Activated CD4-positive, alpha-beta T cell treated with anti-CD3 and anti-CD28 coated beads, Interleukin-2, amount 50 U/mL, for 48 hours (primary cell): ENCODE measurements at places on chromosomes 16 and 17.

DNA sequence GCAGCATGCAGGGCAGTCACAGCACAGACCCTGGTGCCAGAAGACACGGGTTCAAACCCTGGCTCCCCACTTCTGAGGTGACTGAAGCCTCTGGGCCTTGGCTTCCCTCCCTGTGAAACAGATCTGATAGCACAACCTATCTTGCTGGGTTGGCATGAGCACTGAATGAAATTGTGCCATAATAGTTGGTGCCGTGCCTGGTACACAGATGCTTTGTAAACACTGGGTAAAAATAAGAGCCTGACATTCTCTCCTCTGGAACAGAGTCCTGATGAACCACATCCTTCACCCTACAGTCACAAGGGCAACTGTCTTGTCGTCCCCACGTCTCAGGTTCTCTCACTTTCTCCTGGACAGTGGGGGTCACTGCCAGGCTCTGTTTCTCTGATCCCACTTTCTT, 35.7 kb downstream of the NOS2 start:
- no peak for DNase-seq

- DNase-seq = peak; percentile 40
These were observed 994 bp downstream of the PITPNA start for GRCh38 chr17:1561420-1562175.

- peak; percentile 60 for DNase-seq
These were observed 1.3 kb downstream of the HGS start for GRCh38 chr17:81685108-81685507.

GRCh38 chr17:15269780-15270089, 4.6 kb upstream of the PMP22 start:
- DNase-seq = no peak

DNA sequence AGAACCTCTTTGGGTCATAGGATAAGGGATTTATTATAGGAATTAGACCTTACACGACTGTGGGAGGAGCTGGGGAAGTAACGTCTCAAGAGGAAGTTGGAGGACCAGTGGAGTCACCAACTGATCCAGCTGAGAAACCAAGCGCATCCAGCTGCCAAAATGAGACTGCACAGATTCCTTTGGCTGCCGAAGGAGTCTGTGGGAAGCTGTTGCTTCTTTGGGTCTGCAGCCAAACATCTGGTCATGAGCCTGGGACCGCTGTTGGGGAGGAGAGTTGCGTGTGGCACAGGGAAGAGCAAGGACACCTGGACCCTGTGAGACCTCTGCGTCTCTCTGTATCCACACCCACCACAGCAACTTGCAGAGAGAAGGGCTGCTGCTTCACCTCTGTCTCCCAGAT, 2.4 kb upstream of the NACA2 start:
- no peak for DNase-seq

- DNase-seq = no peak
These were observed 17.2 kb downstream of the CTRB2 start for GRCh38 chr16:75189638-75190245.

- DNase-seq = no peak
These were observed 19.0 kb upstream of the JPT2 start for GRCh38 chr16:1659031-1659430.

DNA sequence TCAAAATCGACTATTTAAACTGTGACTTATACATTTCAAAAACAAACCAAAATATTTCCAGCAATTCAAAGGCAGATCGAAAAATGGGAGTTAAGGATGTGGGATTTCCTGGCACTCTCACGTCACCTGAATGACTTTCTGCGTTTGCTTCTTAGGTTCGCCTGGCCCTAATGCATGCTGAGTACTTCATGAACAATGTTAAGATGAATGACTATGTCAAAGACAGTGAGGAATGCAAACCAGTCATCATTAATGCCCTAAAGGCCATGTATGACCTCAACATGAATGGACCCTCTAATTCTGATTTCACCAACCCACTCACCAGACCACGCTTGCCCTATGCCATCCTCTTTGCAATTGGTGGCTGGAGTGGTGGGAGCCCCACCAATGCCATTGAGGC, 7.3 kb downstream of the KLHL10 start:
- DNase-seq = no peak

DNA sequence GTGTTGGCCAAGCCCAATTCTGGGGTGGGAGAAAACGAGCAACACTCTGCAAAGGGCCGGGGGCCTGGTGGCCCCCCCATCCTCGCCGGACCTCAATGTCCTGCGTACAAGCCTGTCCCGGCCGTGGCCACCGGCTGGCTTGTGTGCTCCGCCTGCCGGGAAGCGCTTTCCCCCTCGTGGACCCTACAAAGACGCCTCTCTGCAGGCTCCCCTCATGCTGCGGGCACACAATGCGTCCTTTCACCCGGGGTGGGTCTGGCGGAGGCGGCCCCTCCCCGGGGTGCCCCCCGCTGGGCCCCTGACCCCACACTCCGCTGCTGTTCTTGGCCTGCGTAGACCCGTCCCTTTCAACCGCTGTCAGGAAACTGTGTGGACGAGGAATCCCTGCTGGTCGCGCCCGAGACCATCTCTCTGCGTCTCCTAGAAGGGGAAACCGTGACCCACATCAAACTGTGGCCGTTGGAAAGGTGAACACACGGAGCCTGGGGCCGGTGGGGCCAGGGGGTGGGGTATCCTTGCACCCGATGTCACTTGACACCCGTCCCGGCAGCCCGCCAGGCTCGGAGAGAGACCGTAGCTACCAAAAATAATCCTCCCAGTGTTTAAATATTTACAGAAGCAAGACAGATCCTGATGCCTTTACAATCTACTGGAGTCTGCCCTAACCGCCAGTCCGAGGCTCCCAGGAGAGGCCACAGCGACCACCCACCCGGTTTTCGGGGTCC, 43.6 kb downstream of the TBC1D16 start:
- DNase-seq = no peak

DNA sequence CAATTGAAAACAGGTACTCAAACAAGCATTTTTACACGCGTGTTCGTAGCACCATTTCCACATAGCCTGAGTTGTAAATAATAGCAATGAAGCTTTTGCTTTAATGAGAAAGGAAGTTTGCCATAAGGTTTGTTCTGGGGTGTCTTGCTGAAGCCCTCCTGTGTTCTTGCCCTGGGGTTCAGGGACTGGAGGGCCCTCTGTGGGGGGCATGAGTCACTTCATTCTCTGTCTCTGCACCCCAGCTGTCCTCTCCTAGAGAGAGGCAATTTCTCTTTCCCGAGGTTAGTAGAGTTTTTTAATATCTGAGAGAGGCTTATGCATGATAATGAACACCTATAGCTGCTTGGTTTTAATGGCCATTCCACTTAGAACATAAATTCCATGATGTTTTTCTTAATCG, 9.6 kb downstream of the AFMID start:
- DNase-seq = no peak

DNA sequence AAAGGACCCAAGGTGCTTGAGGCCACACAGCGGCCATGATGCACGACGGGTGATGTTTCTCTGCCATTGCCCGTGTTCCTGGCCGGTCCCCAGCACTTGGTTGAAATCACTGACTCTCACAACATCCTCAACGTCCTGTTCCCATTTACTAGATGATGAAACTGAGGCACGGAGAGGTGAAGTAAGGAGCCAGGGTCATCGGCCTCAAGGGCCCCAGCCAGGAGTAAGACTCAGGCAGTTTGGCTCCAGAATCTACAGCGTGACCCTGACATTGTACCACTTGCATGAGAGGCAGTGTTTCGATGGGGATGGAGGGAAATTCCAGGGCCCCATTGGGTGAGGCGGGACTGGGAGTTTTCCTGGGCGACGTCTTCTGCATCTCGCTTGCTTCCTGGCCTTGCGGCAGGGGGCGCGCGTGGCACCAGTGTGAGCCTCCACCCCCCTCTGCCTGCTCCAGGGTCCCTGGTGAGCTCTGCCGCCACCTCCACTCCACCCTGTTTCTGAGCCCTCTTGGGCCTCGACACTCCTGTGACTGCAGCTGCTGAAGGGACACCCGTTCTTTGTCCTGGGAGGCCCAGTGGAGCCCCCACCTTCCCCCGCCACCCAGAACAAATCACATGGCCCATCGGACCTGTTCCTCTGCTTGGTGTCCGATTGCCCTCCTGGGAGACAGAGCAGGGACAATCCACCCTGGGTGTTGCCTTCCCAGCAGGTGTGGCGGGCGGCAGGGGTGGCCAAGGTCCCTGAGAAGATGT, 133.0 kb upstream of the GSE1 start:
- DNase-seq = peak; percentile 16

DNA sequence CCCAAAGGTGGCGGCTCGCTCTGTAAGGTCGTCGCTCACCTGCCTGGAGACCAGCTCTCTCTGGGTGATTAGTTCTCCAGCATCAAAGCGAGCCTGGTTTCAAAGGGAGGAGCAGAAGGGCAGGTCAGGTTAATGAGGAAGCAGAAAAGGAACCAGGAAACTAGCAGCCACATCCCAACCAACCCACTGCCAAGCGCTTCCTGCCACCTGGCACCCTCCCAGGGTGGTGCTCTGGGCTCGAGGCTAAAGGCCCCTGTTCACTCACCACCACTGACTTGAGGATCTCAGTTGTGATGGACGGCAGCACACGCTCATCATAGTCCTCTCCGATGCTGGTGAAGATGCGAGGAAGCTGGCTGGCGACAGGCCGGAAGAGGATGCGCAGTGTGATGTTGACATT, 5.6 kb downstream of the PHB1 start:
- DNase-seq = no peak

DNA sequence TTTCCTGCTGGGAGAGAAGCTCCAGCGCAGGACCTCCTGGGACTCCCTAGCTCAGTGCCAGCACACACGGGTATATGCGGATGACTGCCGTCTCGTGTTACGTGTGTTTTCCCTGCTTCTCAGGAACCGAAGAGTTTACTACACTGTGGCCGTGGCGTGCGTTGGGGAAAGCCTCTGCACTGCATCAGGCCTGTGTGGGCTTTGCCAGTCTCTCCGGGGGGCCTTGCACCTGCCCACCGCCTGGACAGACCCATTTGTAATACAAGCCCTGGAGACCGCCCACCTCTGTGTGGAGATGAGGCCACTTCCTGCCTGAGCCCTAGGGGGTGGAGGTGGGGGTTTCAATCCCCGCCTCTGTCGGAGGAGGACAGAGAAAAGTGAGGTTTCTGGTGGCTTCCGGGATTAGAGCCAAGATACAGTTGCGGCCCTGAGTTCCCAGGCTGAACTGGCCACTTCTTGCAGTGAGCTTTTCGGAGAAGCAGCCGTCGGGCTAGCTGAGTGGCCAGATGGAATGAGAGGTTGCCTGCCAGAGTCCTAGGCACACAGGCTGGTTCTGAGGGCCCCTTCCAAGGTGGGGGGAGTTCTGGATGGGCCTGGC, 43.4 kb upstream of the GSE1 start:
- DNase-seq = peak; percentile 45

DNA sequence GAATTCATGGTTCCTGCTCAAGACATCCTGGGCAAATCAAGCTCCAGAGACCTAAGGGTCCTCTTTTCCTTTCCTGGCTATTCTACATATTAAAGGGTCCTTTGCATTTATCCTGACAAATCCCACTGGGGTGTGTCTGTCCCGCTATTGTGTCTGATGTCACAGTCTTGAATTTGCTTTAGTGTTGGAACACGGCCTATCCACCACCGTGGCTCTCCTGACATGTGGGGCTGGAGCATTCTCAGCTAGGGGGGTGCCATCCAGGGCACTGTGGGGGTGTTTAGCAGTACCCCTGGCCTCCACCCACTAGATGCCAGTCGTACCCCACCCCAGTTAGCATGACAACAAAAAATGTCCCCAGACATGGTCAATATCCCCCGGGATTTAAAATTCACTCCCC, 92.9 kb downstream of the IRF8 start:
- DNase-seq = no peak

GRCh38 chr16:85369741-85370528, 243.2 kb upstream of the GSE1 start:
- peak; percentile 72 for DNase-seq

- DNase-seq = no peak
These were observed 56.9 kb upstream of the TEKT3 start for GRCh38 chr17:15398291-15398690.

DNA sequence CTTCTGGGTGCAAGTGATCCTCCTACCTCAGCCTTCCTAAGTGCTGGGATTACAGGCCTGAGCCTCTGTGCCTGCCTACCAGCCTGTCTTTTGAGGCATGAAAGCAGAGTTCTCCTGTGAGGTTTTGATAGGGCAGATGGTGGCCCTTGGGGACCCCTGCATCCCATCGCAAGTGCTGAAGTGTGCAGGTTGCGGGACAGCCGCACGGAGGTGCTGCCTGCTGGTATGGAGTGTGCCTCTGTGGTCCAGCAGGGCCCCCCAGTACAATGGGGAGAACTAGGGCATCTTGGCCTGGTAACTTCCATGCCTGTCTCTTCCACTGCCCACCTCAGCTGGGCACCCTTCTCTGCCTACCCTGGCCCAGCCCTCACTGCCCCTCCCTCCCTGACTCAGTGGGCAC, 9.9 kb upstream of the NDRG4 start:
- DNase-seq = no peak

GRCh38 chr16:71885261-71885650, 1.3 kb upstream of the ZNF821 start:
- DNase-seq = no peak

DNA sequence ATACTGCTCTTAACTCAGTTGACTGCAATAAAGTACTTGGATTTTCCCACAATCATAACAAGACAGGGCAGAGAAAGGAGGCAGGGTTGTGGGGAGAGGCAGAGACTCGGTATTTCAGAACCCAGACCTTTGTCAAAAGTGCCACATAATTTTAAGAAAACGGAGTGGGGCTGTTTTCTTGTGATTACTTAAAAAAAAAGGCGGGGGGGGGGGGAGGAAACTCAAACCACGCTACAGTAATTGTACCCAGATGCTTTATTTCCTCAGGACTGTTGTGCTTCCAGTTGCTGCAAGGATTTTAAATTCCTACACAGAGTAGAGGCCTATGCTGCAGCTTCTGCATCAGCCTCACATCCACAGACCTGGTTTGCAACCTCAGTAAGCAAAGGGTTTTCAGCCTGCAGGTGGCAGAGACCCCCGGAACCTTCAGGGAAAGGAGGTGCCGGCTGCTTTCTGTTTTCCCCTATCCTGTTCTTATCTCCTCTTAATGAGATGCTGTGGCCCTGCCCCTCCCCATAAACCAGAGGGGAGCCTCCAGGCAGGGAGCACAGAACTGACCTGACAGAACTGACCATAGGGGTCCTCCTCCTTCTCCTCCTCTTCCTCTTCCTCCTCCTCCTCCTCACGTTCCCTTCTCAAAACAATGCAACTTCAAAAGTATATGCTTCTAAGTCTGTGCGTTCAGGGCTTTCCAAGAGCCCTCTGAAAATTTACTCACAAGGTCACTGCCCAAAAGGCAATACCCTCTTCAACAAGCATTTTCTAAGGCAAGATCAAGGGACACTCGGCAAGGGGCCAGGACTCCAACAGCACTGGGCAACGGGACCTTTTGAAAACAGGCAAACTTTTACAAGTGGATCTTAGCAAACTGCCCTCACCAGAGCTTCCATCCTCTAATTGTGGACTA, 7.5 kb downstream of the AXIN2 start:
- no peak for DNase-seq

- DNase-seq = no peak
These were observed 737.5 kb downstream of the KCNJ2 start for GRCh38 chr17:70906808-70907207.

- no peak for DNase-seq
These were observed 39.7 kb downstream of the PIK3R5 start for GRCh38 chr17:8925808-8926207.

- no peak for DNase-seq
These were observed 76.3 kb downstream of the JPH3 start for GRCh38 chr16:87678618-87679017.
